ENCODE measurements at places on chromosomes 6 and 20.

DNA sequence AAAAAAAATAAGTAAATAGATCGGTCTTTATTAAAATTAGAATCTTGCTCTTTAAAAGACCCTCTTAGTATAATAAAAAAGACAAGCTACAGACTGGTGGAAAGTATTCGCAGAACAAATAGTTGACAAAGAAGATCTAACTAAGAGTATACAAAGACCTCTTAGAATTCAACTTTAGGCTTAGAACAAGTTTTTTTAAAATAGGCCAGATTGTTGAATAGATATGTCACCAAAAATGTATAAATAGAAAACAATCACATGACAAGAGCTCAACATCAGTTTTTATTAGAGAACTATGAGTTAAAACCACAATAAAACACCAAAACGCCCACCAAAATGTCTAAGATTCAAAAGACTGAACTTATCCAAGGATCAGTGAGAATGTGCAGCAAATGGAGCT is 632.7 kb upstream of the PTCHD4 start:
- no peak for DNase-seq

DNA sequence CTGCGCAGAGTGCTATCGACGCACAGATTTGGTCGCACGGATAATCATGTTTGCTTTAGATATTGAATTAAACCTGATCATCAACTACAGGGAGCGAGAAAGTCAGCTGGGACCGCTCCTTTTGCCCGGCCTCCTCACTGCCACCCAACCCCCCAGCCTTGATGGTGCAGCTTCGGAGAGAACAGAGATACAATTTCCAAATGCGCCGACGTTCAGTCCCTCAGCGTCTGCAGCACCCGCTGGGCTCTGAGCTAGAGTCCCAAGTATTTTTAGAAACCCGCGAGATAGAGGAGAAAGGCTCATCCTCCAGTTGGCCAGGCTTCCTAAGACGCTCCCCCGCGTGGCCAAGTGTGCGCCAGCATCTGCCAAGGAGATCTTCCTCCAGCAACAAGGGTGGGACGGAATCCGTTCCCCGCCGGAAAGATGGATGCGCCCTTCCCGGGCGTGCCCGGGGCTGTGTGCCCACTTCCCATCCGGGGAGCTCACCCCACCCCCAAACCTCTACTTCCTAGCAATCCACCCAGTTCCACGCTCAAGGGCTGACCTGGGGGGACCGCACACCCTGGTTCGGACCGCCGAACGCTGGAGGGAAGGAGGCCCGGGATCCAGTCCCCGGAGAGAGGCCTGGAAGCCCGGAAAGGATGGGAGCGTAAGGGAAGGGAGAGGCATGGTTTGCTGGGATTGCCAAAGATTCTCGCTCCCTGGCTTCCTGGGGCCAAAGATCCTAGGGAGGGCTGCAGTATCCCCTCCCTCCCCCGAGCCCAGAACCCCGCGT is 4.1 kb downstream of the NKX2-2 start:
- no peak for DNase-seq

GRCh38 chr6:137698636-137699030 is 168.4 kb upstream of the TNFAIP3 start:
- DNase-seq = no peak

GRCh38 chr6:87481931-87482330 is 9.2 kb downstream of the SLC35A1 start:
- DNase-seq = no peak

- peak; percentile 53 for DNase-seq
Measured at GRCh38 chr6:138428944-138429598, 25.0 kb downstream of the HEBP2 start.

- no peak for DNase-seq
Measured at GRCh38 chr6:13472099-13472498, 15.3 kb downstream of the GFOD1 start.

- no peak for DNase-seq
Measured at GRCh38 chr6:44022296-44022661, 105.0 kb downstream of the MRPL14 start.
